ENCODE measurements at places on chromosomes 13 and 19. TPM values are rescaled to one million over a fixed set of nuclear protein-coding genes. Genes with fewer than 3 reads are reported as not detected.

DNA sequence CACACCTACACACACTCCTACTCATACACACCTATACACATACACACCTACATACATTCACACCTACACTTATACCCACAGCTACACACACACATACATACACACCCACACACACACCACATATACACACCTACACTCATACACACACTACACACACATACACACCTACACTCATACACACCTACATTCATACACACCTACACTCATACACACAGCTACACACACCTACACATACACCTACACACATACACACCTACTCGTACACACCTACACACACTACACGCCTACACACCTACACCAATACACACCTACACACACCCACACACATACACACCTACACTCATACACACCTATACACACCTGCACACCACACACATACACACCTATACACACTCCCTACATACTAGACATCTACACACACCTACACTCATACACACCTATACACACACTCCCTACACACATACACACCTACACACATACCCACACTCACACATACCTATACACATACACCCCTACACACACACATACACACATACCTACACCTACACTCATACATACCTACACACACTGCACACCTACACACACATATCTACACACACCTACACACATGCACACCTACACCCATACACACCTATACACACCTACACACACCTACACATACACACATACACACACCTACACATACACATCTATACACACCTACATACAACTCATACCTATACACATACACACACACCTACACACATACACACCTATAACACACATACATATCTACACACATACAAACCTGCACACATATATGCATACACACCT lies 285.2 kb upstream of the MAB21L1 start:
- DNase-seq, result no peak

DNA sequence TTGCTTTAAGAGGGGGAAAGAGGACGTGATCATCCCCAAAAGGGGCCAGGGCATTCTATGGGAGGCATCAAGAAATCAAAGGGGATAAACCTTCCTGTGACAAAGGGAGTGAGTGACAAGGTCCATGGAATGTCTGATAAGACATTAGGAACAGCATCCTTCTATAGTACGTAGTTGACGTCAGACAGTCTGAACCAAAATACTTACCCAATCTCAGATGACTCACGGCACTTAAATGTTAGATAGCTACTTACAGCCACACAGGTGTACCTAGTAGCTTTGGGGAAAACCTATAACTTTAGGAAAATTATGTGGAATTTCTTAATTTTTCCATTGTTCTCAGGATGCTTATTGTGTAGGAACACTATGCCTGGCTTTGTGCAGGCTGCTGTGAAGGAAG lies 4.9 kb downstream of the LGALS16 start:
- no peak for DNase-seq

Gene MEDAG
- total RNA-seq, result 0.76 TPM

Gene ERICH6B
- total RNA-seq, result not detected

- DNase-seq, result no peak
Observed at GRCh38 chr13:31904941-31905824, 126.4 kb upstream of the FRY start.

Gene LSM14A
- 53.3 TPM for total RNA-seq

- no peak for DNase-seq
Observed at GRCh38 chr19:23263870-23264590, 13.8 kb upstream of the ZNF724 start.

Gene NLRP12
- total RNA-seq, result 0.24 TPM

Gene CYP2A7
- not detected for total RNA-seq

Gene AMH
- 0.61 TPM for total RNA-seq

DNA sequence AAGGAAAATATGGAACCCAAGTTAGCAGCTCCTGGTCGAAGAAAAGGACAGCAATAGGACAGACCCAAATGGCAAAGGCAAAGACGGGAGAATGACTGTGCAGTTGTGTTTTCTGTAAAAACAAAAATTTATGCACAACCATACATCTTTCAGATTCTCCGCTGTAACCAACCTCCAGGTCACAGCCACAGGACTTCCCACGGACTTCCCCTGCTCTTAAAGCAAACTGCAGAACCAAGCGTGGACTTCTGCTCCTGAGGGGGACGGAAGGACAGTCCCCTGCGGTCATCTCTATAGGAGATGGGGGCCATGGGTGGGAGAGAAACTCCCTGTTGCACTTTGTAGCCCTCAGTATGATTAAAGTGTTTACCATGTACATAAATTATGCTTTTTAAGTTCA lies 2.5 kb downstream of the GRTP1 start:
- DNase-seq, result no peak

DNA sequence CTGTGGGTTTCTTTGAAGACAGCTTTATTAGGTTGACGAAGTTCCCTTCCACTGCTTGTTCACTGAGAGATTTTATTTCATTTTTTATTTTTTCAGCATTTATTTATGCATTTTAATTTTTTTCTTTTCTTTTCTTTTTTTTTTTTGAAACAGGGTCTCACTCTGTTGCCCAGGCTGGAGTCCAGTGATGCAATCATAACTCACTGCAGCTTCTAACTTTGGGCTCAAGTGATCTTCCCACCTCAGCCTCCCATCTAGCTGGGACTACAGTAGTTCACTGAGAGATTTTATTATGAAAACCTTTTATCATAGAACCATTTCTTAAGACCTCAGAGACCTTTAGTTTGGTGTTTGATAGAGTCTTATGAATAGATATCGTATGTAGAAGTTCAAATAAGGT lies 10.3 kb upstream of the ZNF177 start:
- no peak for DNase-seq

Gene RETN
- 9.5 TPM for total RNA-seq

- DNase-seq, result no peak
Observed at GRCh38 chr13:29105779-29106178, 285.6 kb downstream of the MTUS2 start.

- DNase-seq, result no peak
Observed at GRCh38 chr19:13993590-13994300, 12.4 kb downstream of the RFX1 start.

DNA sequence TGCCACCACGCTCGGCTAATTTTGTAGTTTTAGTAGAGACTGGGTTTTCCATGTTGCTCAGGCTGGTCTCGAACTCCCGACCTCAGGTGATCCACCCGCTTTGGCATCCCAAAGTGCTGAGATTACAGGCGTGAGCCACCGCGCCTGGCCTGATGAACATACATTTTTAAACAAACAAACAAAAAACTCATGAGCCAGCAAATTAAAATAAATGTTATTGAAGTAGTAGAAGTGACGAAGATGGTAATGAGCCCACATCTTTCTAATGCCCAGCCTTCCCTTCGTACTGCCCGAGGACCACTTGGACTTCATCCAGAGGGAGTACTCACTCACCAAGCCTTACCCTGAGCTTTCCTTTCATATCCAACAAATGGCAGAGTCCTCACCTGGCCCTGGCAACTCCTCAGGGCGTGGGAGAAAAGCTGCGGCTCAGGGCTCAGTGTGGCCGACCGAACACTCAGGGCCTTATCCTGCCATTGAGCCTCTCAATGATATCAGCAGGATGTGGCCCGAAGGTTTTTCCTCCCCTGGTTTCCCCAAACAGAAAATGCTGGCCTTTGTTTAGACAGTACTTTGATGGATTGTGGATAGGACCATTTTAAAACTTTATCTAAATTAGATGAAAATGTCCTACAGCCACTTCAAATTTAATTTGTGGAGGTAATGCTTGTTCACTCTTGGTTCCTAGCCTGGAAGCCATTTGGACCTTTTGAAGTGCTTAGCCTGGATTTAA lies 22.8 kb upstream of the ABCC4 start:
- DNase-seq, result no peak

Gene TMPRSS9
- total RNA-seq, result 0.09 TPM

- DNase-seq, result no peak
Observed at GRCh38 chr19:42201489-42202289, 15.8 kb downstream of the DEDD2 start.

DNA sequence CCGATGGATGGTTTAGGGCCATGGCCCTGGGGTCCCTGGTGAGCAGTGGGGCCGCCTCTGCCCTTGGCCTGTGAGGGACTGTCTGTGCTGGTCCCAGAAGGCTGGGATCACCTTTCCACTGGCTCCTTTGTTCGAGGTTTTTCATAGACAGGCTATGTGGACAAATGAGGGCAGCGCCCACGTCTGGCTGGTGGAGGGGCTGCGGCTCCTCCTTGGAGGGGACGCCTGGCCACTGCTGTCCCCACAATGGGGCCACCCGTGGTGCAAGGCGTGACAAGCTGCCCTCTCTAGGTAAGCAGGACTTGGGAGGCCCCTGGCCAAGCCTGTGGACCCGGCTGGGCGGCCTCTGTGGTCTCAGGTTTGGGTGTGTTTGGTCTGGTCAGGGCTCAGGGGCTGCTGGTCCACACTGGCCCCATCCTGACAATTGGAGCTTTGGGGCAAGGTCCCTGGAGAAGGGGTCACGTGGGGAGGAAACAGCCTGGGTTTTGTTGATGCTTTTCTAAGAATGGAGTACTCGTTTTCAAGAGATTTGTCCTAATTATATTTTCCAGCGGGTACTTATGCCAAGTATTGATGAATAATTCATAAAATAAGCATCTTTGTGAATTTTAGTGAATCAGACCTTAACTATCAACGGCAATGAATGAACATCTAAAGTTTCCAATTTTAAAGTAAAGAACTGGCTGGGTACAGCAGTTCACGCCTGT lies 33.3 kb downstream of the MCF2L start:
- DNase-seq, result no peak

GRCh38 chr13:103324641-103325040 lies 258.4 kb upstream of the SLC10A2 start:
- no peak for DNase-seq

DNA sequence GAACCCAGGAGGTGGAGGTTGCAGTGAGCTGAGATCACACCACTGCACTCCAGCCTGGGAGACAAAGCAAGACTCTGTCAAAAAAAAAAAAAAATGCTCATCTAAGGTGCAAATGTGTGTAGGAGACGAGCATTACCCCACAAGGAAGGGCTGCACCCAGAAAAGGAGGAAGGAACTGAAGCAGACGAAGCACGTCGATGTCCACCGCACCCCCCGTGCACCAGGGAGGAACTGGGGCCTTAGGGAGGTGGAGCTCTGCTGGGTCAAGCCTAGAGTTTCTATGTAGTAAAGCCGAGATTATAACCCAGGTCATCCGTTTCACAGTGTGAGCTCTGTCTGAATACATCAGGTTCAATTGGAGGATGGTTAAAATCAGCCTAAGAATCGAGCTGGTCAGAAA lies 1.1 kb downstream of the VSTM1 start:
- no peak for DNase-seq

GRCh38 chr19:19427944-19428343 lies 22.5 kb downstream of the GATAD2A start:
- DNase-seq, result no peak

DNA sequence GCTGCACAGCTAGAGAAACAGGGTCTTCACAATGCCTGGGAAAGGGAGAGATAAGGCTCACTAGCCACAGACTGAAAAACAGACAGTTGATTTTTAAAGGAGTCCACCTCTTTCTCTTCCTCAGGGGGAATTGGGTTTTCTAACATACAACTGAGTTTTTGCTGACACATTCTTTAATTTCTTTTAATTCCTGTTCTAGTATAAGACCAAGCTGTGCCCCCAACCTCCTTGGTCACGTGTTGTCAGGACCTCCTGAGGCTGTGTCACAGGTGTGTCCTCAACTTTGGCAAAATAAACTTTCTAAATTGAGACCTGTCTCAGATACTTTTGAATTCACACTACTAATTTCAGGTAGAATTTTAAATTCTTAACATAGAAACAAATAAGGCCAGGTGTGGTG lies 12.1 kb upstream of the ZNF492 start:
- DNase-seq, result no peak

GRCh38 chr19:23145617-23146415 lies 29.0 kb downstream of the ZNF730 start:
- no peak for DNase-seq

DNA sequence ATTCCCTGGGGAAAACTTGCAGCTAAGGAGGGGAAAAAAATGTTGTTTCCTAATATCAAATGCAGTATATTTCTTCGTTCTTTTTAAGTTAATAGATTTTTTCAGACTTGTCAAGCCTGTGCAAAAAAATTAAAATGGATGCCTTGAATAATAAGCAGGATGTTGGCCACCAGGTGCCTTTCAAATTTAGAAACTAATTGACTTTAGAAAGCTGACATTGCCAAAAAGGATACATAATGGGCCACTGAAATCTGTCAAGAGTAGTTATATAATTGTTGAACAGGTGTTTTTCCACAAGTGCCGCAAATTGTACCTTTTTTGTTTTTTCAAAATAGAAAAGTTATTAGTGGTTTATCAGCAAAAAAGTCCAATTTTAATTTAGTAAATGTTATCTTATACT lies 33.6 kb downstream of the TNFSF11 start:
- no peak for DNase-seq

Gene GSX1
- total RNA-seq, result 0.19 TPM

GRCh38 chr19:3131168-3131567 lies 4.7 kb upstream of the GNA15 start:
- DNase-seq, result no peak

DNA sequence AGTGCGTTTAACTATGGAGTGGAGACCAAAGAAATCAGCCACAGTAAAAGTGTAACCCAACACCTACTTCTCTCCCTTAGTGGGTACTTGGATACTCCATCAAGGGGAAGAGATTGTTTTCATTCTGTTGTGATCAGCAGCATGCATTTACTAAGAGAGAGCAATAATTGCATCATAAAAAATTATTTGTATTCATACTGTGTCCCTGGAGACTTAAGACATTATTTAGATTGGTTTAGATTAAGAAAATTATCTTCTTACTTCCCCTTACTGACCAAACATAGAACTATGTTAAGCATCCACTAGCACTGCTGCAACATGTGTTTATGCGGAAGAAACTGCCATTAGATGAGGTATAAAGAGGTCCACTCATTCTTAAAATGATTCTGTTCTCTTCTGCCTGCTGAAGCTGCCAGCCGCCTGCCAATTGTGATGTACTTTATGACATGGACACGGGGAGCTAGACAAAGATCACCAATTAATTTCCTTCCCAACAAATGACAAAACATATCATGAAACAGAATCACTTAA lies 738.5 kb downstream of the DIAPH3 start:
- no peak for DNase-seq

Gene SIGLEC9
- 1.9 TPM for total RNA-seq

DNA sequence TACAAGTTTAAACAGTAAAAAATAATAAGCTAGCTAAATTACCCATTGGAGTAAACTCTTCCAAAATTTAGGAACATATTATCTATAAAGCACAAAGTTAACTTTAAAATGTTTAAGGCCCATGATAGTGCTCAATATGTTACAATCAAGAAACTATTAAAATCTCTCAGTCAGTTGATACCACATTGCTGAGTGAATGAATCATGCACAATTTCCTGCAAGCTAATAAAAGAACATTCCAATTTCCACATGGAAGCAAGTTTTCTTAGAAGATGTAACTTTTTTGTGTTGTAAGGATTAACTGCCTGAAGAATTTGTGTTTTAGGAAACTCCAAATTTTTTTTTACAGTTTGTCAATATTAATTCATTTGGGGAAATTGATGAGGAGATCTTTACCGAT lies 666.6 kb downstream of the SLITRK1 start:
- no peak for DNase-seq
